ENCODE measurements at places on chromosomes 12 and 14.

GRCh38 chr14:33510991-33511390, 439.9 kb downstream of the EGLN3 start:
- no peak for DNase-seq

GRCh38 chr14:35406506-35407305, 2.2 kb upstream of the NFKBIA start:
- DNase-seq, result no peak

GRCh38 chr14:33738491-33738890, 212.4 kb downstream of the EGLN3 start:
- no peak for DNase-seq

DNA sequence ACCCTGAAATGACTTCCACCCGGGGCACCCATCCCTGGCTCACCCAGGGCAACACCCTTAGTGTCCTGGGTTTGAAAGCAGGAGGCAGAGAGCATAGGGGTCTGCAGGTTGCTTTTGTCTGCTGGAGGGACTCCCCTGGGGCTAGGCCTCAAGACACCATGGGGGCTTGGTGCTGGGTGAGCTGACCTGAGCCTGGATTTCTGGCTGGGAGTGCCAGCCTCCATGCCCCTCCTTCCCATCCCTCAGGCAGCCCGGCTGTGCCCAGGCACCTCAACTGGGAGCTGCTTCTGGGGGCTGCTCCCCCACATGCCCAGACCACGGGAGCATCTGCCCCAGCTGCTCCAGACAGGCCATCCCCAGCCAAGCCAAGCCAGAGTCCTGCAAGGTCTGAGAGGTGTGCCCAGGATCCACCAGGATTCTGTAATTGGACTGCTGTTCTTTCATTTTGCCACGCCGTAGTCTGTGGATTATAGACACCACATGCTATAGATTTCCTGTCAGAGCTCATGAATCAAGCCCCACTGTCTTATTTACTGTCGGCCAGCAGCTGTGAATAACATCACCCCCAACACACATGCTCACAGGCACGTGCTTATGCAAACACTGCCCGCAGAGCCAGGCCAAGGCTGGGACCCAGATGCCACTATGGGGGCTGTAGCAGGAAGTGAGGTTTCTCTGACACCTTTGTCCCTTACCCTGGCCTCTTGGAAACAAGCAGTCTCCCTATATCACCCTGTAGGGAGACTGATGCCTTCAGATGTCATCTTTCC, 29.4 kb upstream of the ESRRB start:
- DNase-seq, result no peak

DNA sequence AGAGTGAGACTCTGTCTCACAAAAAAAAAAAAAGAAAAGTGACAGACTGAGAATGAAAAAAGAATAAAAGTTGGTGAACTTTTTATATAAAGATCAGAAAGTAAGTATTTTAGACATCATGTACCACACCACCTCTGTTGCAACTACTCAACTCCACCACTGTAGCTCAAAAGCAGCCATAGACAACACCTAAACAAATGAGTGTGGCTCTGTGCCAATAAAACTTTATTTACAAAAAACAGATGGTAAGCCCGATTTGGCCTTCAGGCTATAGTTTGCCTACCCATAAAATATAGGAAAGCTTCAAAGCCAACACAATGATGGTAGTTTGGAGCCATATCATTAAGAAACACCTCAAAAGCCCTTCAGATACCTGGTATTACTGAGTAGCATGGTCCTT, 154.5 kb upstream of the FOXN3 start:
- no peak for DNase-seq

DNA sequence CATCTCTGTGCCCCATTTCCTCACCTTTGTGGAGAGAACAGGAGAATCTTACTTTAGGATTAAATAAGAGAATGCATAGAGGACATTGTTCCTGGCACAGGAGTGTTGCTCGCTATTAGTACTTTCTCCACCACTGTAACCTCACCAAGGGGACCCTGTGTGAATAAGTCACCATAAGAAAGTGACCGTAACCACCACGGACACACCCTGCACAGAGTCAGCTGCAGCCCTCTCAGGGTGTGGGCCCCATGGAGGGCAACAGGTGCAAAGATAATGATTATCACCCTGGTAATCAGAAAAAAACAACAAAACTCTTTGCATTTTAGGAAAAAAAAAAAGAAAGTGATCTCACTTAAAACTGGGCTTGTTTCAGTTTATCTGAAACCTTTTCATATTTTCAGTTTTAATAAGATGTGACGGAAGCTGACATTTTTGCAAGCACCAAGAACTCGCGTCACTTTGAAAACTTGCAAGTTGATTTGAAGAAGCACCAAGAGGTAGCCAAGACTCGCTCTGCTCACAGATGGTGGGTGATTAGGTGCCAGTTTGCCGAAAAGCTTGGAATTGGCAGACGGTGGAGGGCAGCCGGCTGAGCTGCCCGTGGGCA, 87.0 kb upstream of the VRK1 start:
- DNase-seq, result no peak

- DNase-seq, result no peak
Observed at GRCh38 chr12:128026696-128027574, 240.0 kb upstream of the TMEM132C start.

- DNase-seq, result no peak
Observed at GRCh38 chr14:77151918-77152588, 10.5 kb upstream of the ZDHHC22 start.

DNA sequence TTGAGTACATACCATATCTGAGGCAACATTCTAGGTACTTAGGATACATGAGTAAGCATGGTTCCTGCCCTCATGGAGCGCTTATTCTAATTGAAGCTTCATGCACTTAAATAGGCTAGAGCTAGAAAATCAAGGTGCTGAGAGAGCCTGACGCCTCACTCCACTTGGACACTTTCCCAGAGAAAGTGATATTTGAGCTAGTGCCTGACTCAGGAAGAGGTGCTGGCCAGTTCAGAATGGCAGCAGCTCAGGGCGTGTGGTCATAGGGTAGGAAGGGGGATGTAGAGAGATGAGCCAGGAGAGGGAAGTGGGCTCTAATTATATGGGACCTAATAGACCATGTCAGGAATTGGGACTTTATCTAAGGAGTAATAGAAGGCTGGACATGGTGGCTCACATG, 33.3 kb downstream of the TULP3 start:
- DNase-seq, result no peak
